Renal cortex interstitium (tissue), 15 donors: ENCODE measurements at places on chromosomes 2 and 18. TPM values are rescaled to one million over a fixed set of nuclear protein-coding genes. Genes with fewer than 3 reads are reported as not detected.

RESP18 gene
- not detected for polyA plus RNA-seq

ADNP2 gene
- polyA plus RNA-seq: 24.3 TPM

CAPN13 gene
- 3.2 TPM for polyA plus RNA-seq

C2orf92 gene
- 10.6 TPM for polyA plus RNA-seq

IL1A gene
- 0.06 TPM for polyA plus RNA-seq

SLC40A1 gene
- polyA plus RNA-seq: 120 TPM

CIB4 gene
- polyA plus RNA-seq: 0.29 TPM

TLK1 gene
- 61.4 TPM for polyA plus RNA-seq

DHRS9 gene
- 0.69 TPM for polyA plus RNA-seq

THUMPD2 gene
- polyA plus RNA-seq: 18.1 TPM

RTP5 gene
- polyA plus RNA-seq: 0.06 TPM

GALNT13 gene
- 2.0 TPM for polyA plus RNA-seq

IL37 gene
- 0.24 TPM for polyA plus RNA-seq

- no peak for DNase-seq
These were observed 1.2 kb downstream of the RAPH1 start for GRCh38 chr2:203533676-203534591.

DNA sequence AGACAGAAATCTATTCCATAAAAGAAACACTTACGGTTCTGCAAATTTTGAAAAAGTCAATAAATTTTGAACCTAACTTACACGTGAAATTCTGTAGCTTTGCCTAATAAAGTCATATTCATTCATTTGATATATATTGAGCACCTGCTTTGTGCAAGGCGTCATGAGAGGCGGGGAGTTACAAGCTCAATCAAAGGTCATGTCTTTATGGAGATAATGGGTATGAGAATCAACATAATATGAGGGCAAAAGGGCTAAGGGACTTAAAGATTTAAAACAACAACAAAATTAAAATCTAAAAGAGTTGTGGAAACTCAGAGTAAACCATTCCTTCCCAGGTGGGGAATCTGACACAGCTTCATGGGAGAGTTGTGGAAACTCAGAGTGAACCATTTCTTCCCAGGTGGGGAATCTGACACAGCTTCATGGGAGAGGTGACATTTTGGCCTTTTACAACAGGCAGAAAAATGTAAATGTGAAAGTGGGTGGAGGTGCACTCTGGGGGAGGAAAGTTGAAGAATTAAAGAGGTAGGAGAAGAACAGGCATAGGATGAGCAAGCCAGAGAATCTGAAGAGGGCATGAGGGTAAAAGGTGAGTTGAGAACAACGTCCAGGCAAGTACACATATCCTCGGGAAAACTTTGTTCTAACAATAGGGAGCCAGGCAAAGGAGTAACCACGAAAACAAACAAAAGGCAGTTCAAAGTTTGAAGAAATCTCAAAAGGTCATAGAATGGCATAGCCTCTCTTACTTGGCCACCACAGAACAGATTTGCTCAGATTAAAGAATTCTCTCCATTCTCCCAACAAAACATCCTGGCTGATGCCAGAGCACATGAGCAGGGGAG, 49.5 kb upstream of the CD226 start:
- no peak for DNase-seq

- no peak for DNase-seq
These were observed 1059.7 kb downstream of the TSN start for GRCh38 chr2:122815120-122815519.

DNA sequence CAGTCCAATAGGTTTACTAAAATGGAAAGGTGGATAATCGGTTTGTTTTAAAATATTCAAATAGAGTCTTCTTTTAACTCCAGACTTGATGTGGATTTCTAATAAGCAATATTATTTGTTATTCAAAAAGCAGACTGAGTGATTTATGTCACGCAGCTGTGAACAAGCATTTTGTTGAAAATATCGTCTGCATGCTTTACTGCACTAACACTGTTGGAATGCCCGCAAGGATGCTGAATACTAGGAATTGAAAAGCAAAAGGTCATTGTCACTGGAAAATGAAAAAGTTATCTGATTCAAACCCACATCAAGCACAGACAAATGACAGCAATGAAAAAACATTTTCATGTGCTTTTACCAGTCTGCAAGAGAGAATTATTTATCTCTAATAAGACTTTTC, 31.1 kb downstream of the CHN1 start:
- DNase-seq: no peak

GRCh38 chr2:48510329-48510728, 19.6 kb upstream of the STON1 start:
- DNase-seq: no peak

DNA sequence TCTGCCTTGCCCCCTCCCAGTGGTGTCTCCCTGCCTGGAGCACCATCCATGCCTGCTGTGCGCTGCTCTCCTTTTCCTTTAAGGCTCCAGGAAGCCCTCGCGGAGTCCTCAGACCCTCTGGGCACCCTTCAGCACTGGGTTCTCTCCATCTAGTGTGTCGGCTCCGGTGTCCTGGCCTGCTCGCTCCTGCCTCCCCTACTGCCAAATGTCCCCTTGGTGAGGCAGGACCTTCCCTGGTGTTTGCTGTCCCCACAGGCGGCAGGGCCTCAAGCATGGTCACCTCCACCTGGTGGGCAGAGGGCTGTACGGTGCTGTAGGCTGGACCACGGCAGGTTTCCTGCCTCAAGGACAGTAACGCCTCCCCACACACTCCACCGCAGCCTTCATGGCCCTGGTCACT, 90.2 kb downstream of the DGKD start:
- no peak for DNase-seq

- no peak for DNase-seq
These were observed 206.6 kb upstream of the LRATD1 start for GRCh38 chr2:14425869-14426268.

DNA sequence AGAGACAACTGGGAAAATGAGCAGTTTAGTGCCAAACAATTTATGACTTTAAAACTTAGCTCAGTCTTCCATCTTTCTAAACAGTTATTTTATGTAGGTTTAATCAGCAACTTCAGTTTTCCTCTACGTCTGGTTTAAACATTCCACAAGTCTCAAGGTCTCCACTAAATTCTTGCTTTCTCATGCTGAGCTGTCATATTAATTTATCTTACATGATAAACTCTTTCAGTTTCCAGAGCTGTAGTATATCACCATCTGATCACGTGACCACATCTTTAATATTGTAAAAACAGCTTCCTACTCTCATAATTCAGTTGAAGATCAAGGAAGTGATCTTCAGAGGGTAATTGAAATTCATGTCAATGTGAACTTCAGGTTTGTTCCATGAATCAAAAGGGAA, 158.6 kb downstream of the ZNF804A start:
- no peak for DNase-seq

DNA sequence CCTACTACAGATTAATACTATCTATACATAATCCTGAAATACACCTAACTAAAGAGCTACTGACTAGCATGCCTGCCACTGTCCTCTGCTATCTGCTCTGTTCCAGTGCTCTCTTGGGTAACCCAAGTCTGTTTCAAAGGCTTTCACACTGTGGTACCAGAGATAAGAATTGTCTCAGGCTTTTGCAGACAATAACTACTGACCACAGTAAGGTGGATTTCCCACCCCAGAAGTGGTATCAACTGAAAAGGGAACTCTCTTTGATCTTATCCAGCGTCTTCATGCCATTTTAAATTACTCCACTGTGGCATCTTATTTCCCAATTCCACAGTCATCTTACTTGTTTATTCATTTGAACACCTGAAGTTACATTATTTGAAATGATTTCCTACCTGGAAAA, 190.2 kb downstream of the IKZF2 start:
- no peak for DNase-seq

GRCh38 chr2:25808006-25808383, 70.3 kb downstream of the ASXL2 start:
- no peak for DNase-seq

- DNase-seq: no peak
These were observed 3.7 kb upstream of the EMILIN2 start for GRCh38 chr18:2843146-2843545.

DNA sequence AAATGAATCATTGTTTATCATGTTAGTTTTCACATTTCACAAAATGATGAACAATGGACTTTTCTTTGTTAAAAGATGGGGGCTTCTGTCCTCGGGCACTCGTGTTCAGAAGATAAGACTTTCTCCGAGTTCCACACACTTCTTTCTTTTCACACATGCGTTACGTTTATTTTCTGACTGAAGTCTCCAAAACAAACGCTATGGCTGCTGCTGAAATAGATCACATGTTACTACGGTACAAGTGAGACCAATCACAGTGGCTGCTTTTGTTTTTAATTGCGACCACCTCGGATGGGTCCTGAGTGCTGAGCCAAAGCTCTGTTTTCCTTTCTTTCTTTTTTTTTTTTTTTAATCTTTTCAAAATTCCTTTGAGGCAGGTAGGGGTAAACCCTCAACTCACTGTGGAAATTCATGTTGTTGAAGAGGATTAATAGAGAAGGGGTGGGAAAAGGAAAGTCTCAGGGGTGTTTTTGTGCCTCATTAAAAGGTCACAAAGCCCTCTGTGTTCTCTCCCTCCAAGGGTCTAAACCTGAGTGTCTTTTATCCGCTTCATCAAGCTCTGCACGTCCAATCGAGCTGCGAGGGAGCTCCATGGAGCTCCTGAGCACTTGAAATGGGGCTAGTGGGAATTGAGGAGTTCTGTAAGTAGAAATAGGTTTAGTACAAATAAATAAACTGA, 48.2 kb downstream of the ARL4C start:
- DNase-seq: no peak

DNA sequence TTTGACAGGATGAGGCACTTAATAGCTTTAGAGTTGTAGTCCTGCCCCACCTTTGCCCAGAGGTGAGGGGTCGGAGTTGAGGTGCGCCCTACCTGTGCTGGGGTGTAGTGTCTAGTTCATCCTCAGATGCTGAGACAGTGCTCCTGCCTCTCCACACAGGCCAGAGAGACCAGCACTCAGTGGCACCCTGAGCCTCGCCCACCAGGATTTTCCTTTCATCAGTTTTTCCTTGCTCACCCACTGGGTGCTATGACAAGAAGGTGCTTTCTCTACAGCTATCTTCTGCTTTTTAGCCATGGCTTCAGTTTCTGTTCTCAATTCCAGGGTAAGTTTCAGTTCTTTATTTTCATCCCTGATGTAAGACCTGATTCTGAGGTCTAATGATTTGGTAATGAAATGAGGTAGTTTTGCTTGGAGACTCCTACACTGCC, 16.8 kb upstream of the TMEM131 start:
- no peak for DNase-seq

- no peak for DNase-seq
These were observed 183.8 kb downstream of the MYCN start for GRCh38 chr2:16123856-16124780.
